ENCODE measurements at places on chromosomes 7 and 10. TPM values are rescaled to one million over a fixed set of nuclear protein-coding genes. Genes with fewer than 3 reads are reported as not detected.

CDH23 gene
- 58.7 TPM for total RNA-seq

RNF32 gene
- total RNA-seq: 0.26 TPM

TLX1 gene
- total RNA-seq: 0.52 TPM

TMEM139 gene
- total RNA-seq: 13.2 TPM

SFTPA1 gene
- not detected for total RNA-seq

- no peak for DNase-seq
- no peaks in the 10 kb centered on the region for H3K4me1 ChIP-seq
- peaks cover 20% of the 10 kb centered on the region for H3K36me3 ChIP-seq
- no peak overlapping the region for H3K27ac ChIP-seq
- no peaks in the 10 kb centered on the region for H3K27me3 ChIP-seq
Observed at GRCh38 chr7:5215313-5215712, 25.3 kb downstream of the WIPI2 start.

- DNase-seq: no peak
- H3K27ac ChIP-seq: no peak overlapping the region
- no peaks in the 10 kb centered on the region for H3K27me3 ChIP-seq
- no peak overlapping the region for H3K4me3 ChIP-seq
- no peaks in the 10 kb centered on the region for H3K36me3 ChIP-seq
Observed at GRCh38 chr10:70193391-70193844, 23.1 kb upstream of the SAR1A start.

DNA sequence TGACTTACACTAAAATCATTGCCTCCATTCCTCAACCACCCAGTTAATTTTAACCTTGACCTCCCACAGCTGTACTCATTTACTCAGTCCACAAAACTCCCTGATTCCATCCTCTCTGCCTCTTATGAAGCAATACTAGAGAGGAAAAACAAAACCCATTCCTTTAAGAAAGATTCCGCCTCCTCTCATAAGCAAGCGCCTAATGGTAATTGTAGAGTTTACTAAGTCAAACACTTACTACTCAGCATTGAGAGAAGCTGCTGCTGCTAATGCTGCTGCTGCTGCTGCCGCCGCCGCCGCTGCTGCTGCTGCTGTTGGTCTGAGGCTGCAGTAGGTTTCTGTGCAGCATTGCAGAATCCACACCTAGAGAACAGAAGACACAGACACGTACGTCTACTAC, 2.1 kb upstream of the ADD3 start:
- DNase-seq: peak; percentile 40
- H3K27ac ChIP-seq: peak overlapping the region; percentile 59
- H3K4me3 ChIP-seq: no peak overlapping the region
- H3K27me3 ChIP-seq: no peaks in the 10 kb centered on the region

DNA sequence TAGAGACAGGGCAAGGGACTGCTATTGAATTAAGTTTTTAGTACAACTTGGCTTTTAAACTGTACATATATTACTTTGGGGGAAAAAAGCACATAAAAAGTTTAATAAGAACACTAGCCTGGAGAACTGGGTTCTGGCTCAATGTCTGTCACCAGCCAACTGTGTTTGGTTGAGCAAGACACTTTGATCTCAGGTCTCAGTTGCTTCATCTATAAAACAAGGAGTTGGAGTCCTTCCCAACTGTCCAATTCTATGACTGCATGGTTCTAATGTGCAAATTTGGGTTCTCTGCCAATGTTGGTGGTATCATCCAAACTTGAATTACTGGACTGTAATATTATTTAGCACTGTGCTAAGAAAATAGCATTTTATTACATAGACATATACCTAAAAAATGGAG, 50.3 kb downstream of the ATXN7L1 start:
- no peaks in the 10 kb centered on the region for H3K27me3 ChIP-seq
- H3K4me1 ChIP-seq: peaks cover 20% of the 10 kb centered on the region
- H3K36me3 ChIP-seq: no peaks in the 10 kb centered on the region
- no peak overlapping the region for H3K27ac ChIP-seq
- no peak for DNase-seq
- H3K4me3 ChIP-seq: no peak overlapping the region

- no peak overlapping the region for H3K27ac ChIP-seq
- H3K4me3 ChIP-seq: no peak overlapping the region
- H3K4me1 ChIP-seq: peaks cover 8% of the 10 kb centered on the region
- H3K36me3 ChIP-seq: no peaks in the 10 kb centered on the region
Observed at GRCh38 chr7:16776053-16776452, 22.5 kb downstream of the TSPAN13 start.

GRCh38 chr7:19971956-19972355, 198.5 kb upstream of the TMEM196 start:
- no peaks in the 10 kb centered on the region for H3K4me1 ChIP-seq
- no peaks in the 10 kb centered on the region for H3K36me3 ChIP-seq
- DNase-seq: no peak

GRCh38 chr7:84194484-84195271, at the start of gene SEMA3A:
SEMA3A (minus strand) TSS chr7:84194789; CDS start chr7:84194586, 203 bp downstream.
- no peak for DNase-seq
- H3K27ac ChIP-seq: no peak within 1 kb of the TSS
- no peak within 1 kb of the TSS for H3K4me3 ChIP-seq
- H3K36me3 ChIP-seq: no peaks in the 10 kb centered on the region
- H3K27me3 ChIP-seq: no peaks in the 10 kb centered on the region

GRCh38 chr7:100891568-100892247, 2.2 kb upstream of the UFSP1 start:
- no peak for DNase-seq
- no peak overlapping the region for H3K4me3 ChIP-seq
- no peak overlapping the region for H3K27ac ChIP-seq
